ENCODE measurements at places on chromosomes 5 and 9. TPM values are rescaled to one million over a fixed set of nuclear protein-coding genes. Genes with fewer than 3 reads are reported as not detected.

DNA sequence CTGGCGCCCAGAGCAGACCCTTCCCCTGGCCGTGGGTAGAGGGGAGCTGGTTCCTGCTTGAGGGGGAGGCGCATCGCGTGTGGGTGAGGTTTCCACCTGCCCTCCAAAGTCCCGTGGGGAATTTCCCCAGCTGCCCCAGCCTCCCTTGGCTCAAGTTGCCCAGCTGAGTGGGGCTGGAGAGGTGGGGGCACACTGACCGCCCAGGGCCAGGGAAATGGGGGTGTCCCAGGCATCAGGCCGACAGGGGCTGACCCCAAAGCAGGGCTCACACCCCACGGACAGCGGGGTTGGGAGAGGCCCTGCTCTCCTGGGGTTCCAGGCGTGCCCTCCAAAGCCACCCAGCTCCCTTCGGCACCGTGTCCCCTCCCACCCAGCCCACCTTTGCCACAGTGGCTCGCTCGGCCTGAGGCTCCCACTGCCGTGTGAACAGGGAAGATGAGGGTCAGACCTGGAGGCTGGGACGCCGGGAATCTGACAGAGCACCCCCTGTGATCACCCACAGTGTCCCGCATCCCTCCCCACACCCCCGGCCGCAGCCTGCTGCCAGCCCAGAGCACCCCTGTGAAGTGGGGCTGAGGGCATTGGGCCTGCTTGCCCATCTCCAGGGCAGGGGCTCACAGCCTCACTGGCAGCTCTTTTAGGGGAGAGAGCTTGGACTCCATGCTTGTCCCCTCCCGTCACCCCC, 933 bp upstream of the EGFL7 start:
- no peak for DNase-seq

GRCh38 chr5:181134259-181134658, 3.3 kb upstream of the OR2V1 start:
- no peak for DNase-seq

- DNase-seq = no peak
These were observed 26.0 kb upstream of the GHR start for GRCh38 chr5:42397267-42397666.

The GABRA6 gene
- not detected for total RNA-seq

DNA sequence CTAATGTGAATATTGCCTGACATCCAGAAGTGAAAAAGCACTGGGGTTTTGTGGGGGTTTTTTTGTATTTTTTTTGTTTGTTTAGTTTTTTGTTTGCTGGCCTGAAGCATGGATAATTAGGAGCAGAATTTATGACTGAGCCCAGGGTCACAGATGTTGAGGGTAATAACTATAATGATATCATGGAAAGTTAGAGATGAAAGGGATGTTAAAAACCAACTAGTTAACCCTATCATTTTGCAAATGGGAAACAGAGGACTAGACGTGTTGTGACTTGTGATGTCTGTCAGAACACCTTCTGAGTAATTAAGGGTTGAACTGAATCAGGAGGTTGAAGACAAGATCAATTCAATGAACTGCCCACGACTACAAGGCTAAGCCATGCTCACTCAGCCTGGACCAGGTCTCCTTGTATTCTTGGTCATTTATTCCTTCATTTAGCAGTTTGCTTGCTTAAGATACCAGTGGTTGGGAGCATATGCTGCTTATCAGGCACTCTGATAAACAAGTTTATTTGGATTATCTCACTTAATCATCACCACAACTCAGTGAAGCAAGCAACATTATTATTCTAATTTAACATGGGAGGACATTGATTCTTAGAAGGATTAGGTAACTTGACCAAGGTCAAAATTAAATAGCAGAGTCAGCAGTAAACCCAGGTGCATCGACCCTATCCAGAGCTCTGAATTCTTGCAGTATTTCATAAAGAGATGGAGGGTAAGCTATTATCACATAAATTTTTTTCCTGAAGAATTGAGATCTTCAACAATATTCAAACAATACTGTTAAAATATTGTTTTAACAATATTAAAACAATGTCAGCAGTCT, 75.7 kb upstream of the PIK3R1 start:
- no peak for DNase-seq

GRCh38 chr5:61569353-61569752, 237.3 kb downstream of the ZSWIM6 start:
- peak; percentile 24 for DNase-seq

GRCh38 chr5:1325191-1325741, 19.6 kb downstream of the CLPTM1L start:
- no peak for DNase-seq

Data from cardiac muscle cell (in vitro differentiated cells and primary cell).